ENCODE measurements at places on chromosomes 12 and 14.

GRCh38 chr14:104510794-104511611 lies 68.6 kb upstream of the C14orf180 start:
- H3K27ac ChIP-seq, result no peak overlapping the region
- H3K27me3 ChIP-seq, result no peaks in the 10 kb centered on the region
- DNase-seq, result no peak
- H3K36me3 ChIP-seq, result no peaks in the 10 kb centered on the region

GRCh38 chr12:27048822-27049752 lies 26.7 kb downstream of the MED21 start:
- H3K27ac ChIP-seq, result no peak overlapping the region
- peaks cover 7% of the 10 kb centered on the region for H3K4me1 ChIP-seq
- H3K4me3 ChIP-seq, result no peak overlapping the region

GRCh38 chr14:90815572-90815821 lies 733 bp downstream of the TTC7B start:
- H3K4me1 ChIP-seq, result no peaks in the 10 kb centered on the region
- peak overlapping the region; percentile 82 for H3K4me3 ChIP-seq
- no peaks in the 10 kb centered on the region for H3K36me3 ChIP-seq

DNA sequence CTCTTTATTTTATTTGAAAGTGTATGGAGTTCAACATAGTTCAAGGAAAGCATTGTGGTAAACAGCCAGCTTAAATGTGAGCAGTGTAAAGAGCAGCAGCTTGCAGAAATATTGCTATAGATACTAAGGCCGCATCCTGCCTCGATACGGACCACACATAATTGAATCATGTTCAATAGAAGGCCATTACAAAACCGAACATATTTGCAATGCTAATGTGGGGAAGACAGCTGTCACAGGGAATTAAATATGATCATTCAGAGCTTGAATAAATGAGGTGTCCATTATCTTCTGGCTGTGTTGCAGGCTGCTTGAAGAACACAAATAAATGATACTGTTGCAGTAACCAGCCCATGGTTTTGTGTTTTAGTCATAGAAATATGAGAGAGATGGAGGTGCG lies 173.2 kb downstream of the BRMS1L start:
- no peaks in the 10 kb centered on the region for H3K36me3 ChIP-seq
- no peak for DNase-seq
- H3K4me3 ChIP-seq, result no peak overlapping the region
- H3K27me3 ChIP-seq, result peaks cover 12% of the 10 kb centered on the region

GRCh38 chr14:76509311-76509710 lies 133.4 kb downstream of the ESRRB start:
- no peak overlapping the region for H3K27ac ChIP-seq
- H3K4me3 ChIP-seq, result no peak overlapping the region
- no peaks in the 10 kb centered on the region for H3K36me3 ChIP-seq
- DNase-seq, result no peak
- no peaks in the 10 kb centered on the region for H3K4me1 ChIP-seq
- H3K27me3 ChIP-seq, result no peaks in the 10 kb centered on the region

DNA sequence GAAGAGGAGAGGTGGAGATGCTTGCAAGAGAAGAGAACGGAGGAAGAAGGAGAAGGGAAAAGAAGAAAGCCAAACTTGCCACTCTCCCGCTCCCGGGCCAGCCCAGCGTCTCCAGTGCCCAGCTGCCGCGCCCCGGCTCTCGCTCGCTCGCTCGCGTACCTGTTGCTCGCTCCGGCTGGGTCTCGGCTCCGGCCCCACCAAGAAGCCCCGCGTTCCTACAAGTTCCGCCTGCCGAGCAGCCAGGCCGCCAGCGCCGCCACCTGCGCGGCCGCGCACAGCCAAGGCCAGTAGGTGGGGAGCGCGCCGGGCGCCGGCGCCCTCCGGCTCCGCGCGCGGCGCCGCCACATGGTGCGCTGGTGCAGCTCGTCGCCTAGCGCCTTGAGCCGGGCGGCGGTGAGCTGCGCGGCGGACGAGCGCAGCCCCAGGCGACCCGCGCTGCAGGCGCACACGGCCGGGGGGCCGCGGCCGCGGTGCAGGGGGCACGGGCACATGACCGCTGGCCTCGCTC lies 370 bp downstream of the HRK start:
- peak overlapping the region; percentile 45 for H3K4me3 ChIP-seq
- H3K27me3 ChIP-seq, result peaks cover 76% of the 10 kb centered on the region
- peak; percentile 67 for DNase-seq
- H3K27ac ChIP-seq, result no peak overlapping the region
- no peaks in the 10 kb centered on the region for H3K36me3 ChIP-seq
